Mucosa of descending colon (tissue), 3 donors: ENCODE measurements at places on chromosomes 5 and 9.

GRCh38 chr5:113379936-113380806 lies 54.6 kb downstream of the TSSK1B start:
- DNase-seq, result no peak

- DNase-seq, result no peak
Measured at GRCh38 chr9:8514760-8515159, 715.2 kb upstream of the DMAC1 start.

DNA sequence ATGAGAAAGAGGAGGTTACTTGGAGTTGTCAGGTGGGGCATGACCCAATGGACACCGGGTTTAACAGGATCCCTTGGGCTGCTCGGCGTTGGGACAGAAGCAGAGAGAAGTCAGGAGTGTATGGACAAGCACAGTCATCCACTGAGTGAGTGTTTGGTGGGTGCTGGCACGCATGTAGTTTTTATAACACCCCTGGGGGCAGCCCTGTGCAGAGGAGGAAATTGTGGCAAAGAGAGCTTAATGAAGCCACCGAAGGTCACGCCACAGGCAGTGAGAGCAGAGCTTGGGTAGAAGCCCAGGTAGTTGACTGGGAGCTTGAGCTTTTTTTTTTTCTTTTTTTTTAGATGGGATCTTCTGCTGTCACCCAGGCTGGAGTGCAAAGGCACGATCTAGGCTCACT lies 43.2 kb upstream of the IER5L start:
- no peak for DNase-seq

GRCh38 chr5:115423541-115423940 lies 121.0 kb downstream of the FEM1C start:
- DNase-seq, result peak; percentile 64

DNA sequence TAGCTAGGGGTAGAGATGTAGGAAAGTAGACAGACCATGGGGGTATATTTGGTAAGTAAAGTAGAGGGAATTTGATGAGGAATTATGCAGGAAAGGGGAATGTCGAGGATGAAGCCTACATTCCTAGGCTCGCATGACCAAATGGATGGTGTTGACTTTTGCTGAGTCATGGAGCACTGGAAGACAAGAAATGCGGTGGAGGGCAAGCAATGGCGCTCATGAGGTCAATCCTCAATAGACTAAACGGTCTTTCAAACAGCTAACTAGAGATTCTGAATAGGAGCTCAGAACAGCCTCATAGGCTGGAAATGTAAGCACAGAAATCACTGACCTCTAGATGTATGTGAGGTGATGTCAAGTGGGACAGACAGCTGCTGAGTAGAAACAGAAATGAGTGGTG lies 50.7 kb upstream of the FST start:
- no peak for DNase-seq
